Activated naive CD4-positive, alpha-beta T cell treated with anti-CD3 and anti-CD28 coated beads, Interleukin-2, amount 10 ng/mL, durations not matched to agents 7 days and 5 days (primary cell): ENCODE measurements at places on chromosomes 7 and 10.

- H3K4me1 ChIP-seq, result no peaks in the 10 kb centered on the region
- no peaks in the 10 kb centered on the region for H3K27me3 ChIP-seq
- H3K36me3 ChIP-seq, result no peaks in the 10 kb centered on the region
- no peak overlapping the region for H3K27ac ChIP-seq
- no peak for DNase-seq
These were observed 110.6 kb downstream of the RAB11FIP2 start for GRCh38 chr10:117936141-117936540.

DNA sequence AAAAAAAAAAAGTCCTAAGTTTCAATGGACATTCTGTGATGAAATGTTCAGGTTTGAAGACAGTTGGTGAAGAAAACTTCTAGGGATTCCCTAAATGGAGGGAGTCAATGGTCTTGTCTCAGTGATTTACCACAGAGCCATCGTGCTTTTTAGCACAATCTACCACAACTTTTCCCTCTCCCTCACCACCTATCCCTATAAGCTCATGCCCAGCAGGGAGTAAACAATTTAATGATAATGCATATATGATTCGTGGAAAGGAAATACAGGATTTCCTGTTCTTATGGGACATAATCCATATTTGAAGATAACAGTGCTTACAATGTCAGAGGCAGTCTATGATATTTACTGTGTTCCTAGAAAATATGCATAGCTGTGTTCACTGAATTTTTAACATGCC is 38.4 kb upstream of the CD36 start:
- no peak overlapping the region for H3K4me3 ChIP-seq
- no peaks in the 10 kb centered on the region for H3K4me1 ChIP-seq
- DNase-seq, result no peak
- no peaks in the 10 kb centered on the region for H3K36me3 ChIP-seq
- no peak overlapping the region for H3K27ac ChIP-seq
- H3K27me3 ChIP-seq, result no peaks in the 10 kb centered on the region

DNA sequence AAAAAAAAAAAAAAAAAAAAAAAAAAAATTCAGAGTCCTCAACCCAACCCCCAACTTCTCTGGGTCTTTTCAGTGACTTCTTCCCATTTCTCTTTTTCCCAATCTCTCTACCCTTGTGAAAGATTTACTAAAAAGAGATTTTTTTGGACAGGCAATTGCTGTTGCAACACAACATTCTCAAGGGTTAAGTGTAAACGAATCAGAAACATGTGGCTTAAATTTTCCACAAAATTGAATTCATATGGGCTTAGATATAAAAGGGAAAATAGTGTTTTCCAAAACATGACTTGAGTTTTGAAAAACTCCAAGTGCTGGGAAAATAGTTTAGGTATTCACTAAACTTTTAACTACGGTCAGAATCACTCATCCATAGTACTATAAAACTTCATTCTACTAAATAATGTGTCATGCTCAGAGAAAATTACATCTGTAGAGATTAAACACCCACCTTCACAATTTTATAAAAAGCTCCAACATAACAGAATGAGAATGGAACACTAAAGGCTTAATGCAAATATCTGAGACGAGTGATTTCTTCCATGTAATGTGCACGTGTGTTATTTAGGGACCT is 643.1 kb downstream of the PARD3 start:
- H3K27ac ChIP-seq, result no peak overlapping the region
- no peaks in the 10 kb centered on the region for H3K27me3 ChIP-seq
- no peak overlapping the region for H3K4me3 ChIP-seq
- H3K4me1 ChIP-seq, result no peaks in the 10 kb centered on the region
- DNase-seq, result no peak

DNA sequence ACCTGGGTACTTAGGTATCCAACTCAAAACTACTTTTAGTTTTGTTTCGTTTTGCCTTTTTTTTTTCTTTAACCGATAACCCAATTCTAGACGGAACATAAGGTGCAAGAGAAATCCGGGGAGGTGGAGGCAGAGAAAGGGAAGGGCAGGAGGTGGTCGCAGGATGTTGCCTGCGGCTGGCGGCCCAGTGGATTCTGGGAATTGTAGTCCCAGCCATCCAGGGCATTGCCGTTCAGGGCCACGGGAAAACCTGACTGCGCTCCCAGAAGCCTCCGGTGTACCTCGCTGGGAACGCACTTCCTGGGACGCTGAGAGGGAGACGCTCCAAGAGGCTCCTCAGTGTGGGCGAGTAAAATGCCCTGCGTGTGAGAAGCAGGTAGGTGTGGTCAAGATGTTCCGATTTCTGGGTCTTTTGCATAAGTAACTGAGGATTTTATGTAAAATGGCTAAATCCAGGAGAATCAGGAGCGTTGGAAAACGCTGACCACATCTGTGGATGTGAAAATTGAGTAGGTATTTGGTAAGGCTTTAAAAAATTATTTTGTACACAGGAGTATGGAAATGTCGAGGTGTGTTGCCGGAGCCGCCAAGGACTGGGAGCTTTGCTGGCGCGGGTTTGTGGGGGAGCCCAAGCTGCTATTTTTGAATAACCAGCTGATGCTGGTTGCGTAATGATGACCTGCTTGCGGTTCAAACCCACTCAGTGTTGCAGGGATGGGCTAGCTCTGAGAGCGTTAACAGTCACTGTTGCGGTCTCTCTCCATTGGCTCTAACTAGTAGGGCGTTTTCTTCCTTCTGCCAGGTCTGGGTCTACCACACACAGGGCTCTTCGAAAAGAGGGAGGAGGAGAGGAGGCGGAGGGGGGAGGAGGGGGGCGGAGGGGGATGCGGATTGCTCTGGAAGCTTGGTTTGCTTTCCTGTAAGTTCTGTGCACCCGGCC is at the start of gene CLDN12:
TSS of gene CLDN12 (plus strand) at position 288 of the 940 bp plus-strand sequence. CDS start 9,216 bp downstream, outside the sequence.
- H3K27ac ChIP-seq, result peak within 1 kb of the TSS; percentile 77
- peak within 1 kb of the TSS; percentile 81 for H3K4me3 ChIP-seq
- H3K4me1 ChIP-seq, result peaks cover 26% of the 10 kb centered on the region
- H3K27me3 ChIP-seq, result peaks cover 9% of the 10 kb centered on the region
- peak; percentile 80 for DNase-seq

DNA sequence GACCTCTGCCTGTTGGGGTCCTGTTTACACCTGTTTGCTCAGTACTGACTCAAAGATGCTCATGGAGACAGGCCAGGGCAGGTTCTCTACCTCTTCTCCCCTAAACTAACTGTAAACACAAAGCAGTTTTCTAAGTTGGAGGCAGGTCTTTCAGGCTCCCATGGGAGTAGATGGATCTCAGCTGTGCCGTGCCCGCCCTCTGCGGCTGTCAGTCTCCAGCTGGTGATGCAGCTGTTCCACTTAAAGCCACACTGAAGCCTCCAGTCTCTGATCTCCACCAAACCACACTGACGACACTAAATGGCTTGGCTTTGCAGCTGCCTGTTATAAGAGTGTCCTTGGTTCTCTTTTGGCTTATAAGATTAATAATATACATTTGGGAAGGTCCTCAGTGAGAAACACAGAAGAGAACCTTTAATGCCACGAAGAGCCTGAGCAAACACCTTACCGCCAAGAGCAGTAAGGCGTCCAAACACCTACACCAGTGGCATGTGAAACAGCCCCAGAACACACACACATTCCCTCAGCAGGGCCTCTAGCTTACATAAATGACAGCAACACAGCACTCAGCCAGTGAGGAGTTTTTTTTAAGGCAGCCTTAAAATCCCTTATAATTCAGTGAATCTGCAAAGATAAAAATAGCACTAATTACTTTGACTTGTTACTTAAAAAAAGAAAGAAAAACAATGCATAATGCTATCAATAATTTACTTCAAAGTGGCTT is 60.4 kb upstream of the KCNIP2 start:
- H3K4me3 ChIP-seq, result no peak overlapping the region
- peak; percentile 30 for DNase-seq
- H3K4me1 ChIP-seq, result peaks cover 14% of the 10 kb centered on the region
- H3K36me3 ChIP-seq, result peaks cover 5% of the 10 kb centered on the region
- H3K27ac ChIP-seq, result no peak overlapping the region

- H3K36me3 ChIP-seq, result peaks cover 26% of the 10 kb centered on the region
- no peaks in the 10 kb centered on the region for H3K4me1 ChIP-seq
- DNase-seq, result no peak
These were observed 11.6 kb downstream of the ZDHHC6 start for GRCh38 chr10:112434988-112435619.

DNA sequence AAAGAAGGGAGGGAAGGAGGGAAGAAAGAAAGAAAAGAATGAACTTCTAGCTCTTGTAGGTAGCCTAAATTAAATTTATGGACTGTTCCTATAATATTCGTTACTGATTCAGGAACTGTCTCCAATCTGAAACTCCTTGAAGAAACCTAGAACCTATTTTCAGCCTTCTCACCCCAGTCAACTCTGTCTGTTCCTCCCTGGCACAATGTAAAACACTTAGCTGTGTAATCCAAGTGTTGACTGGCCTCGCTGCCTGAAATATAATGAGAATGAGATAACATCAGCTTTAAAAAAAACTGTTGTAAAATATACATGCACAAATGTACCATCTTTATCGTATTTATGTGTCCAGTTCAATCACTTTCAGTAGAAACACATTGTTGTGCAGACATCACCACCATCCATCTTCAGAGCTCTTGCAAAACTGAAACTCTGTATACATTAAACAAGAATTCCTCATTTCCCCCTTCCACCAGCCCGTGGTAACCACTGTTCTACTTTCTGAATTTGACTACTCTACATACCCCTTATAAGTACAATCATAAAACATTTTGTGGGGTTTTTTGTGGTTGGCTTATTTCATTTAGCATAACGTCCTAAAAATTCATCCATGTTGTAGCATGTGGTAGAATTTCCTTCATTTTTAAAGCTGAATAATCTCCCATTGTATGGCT is 6.3 kb upstream of the C7orf33 start:
- DNase-seq, result no peak
- no peaks in the 10 kb centered on the region for H3K36me3 ChIP-seq
- H3K27me3 ChIP-seq, result peaks cover 30% of the 10 kb centered on the region
- peaks cover 9% of the 10 kb centered on the region for H3K4me1 ChIP-seq
- H3K27ac ChIP-seq, result no peak overlapping the region

DNA sequence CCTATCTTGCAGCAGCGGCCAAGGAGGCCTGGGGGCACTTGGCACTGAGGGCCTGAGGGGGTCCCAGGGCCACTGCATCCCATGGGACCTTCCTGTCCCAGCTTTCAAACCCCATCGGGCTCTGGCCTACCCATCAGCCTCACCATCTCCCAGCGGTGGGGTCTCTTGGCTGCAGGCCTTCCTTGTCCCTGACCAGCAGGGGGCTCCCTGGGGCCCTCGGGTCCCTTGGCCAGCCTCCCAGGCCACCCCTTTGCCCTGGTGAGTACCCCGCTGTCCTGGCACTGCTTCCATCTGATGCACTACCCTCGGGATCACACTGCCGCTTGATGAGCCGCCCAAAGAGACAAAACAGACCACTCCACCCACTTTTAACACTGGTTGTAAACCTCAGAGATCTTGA is 43.5 kb downstream of the YKT6 start:
- peak; percentile 48 for DNase-seq
- no peak overlapping the region for H3K4me3 ChIP-seq
- H3K27me3 ChIP-seq, result peaks cover 7% of the 10 kb centered on the region
- H3K4me1 ChIP-seq, result peaks cover 5% of the 10 kb centered on the region
- no peaks in the 10 kb centered on the region for H3K36me3 ChIP-seq
- H3K27ac ChIP-seq, result no peak overlapping the region

DNA sequence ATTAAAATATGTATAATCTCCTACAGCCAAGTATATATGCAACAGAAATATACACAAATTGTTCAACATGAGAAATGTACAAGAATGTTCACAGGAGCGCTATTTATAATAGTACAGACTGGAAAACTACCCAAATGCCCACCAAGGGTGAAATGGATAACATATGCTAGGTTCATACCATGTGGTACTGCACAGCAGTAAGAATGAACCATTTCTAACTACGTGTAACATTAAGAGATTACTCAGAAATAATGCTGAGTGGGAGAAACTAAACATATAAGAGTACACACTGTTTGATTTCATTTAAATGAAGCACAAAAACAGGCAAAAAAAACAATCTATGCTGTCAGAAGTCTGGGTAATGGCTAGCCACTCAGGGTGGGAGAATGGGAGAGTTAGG is 45.8 kb downstream of the RNLS start:
- no peaks in the 10 kb centered on the region for H3K36me3 ChIP-seq
- H3K27me3 ChIP-seq, result peaks cover 7% of the 10 kb centered on the region
- DNase-seq, result no peak
- no peaks in the 10 kb centered on the region for H3K4me1 ChIP-seq
- H3K4me3 ChIP-seq, result no peak overlapping the region

GRCh38 chr7:22287412-22287811 is 69.5 kb downstream of the RAPGEF5 start:
- DNase-seq, result no peak
- no peak overlapping the region for H3K27ac ChIP-seq
- H3K27me3 ChIP-seq, result peaks cover 16% of the 10 kb centered on the region
- H3K36me3 ChIP-seq, result no peaks in the 10 kb centered on the region

DNA sequence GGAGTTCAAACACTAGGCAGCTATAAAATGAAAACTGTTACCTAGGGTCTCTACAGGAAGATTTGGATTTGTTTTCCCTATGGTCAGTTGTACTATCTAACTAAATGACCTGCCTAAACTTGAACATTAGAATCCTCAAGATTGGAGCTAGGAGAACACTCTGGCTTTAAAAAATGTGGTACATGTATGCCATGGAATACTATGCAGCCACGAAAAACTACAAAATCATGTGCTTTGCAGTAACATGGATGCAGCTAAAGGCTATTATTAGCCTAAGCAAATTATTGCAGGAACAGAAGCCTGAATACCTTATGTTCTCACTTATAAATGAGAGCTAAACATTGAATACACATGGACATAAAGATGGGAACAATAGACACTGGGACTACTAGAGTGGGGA is 87.1 kb upstream of the MAGI2 start:
- no peaks in the 10 kb centered on the region for H3K4me1 ChIP-seq
- no peaks in the 10 kb centered on the region for H3K27me3 ChIP-seq
- no peak overlapping the region for H3K4me3 ChIP-seq
- DNase-seq, result no peak
- H3K36me3 ChIP-seq, result no peaks in the 10 kb centered on the region
- no peak overlapping the region for H3K27ac ChIP-seq

DNA sequence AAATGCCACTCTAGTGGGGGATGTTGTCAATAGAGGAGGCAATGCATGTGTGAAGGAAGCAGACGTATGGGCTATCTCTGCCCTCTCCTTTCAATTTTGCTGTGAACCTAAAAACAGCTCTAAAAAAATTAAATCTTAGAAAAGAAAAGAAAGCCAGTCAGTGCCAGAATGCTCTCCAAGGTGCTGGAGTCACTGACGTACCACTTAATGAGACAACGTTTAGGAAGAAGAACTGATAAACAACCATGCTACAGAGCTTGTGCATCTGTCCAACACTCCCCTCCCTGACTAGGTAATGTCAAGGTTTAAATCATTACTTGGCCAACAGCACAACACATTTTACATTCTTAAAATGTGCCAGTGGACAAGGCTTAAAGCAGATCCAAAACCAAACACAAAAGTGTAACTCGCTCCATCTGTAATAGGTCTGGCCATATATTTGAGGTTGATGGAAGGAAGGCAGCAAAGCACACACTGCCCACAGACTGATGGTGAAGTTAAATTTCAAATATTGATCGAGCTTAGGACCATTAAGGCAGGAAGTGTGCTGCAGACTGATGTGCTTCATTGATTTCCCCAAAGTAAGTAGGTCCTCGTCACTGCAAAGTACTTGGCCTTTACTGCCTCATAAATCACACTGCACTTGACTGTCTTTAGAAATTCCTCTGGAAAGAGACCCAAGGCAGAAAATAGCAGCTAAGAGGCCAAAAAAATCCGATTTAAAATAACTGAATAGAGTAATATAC is 15.5 kb downstream of the ARMH3 start:
- peaks cover 3% of the 10 kb centered on the region for H3K4me1 ChIP-seq
- H3K27ac ChIP-seq, result no peak overlapping the region
- no peak for DNase-seq
- peaks cover 18% of the 10 kb centered on the region for H3K36me3 ChIP-seq
- H3K4me3 ChIP-seq, result no peak overlapping the region
